ENCODE measurements at places on chromosomes 7 and 10. TPM values are rescaled to one million over a fixed set of nuclear protein-coding genes. Genes with fewer than 3 reads are reported as not detected.

DNA sequence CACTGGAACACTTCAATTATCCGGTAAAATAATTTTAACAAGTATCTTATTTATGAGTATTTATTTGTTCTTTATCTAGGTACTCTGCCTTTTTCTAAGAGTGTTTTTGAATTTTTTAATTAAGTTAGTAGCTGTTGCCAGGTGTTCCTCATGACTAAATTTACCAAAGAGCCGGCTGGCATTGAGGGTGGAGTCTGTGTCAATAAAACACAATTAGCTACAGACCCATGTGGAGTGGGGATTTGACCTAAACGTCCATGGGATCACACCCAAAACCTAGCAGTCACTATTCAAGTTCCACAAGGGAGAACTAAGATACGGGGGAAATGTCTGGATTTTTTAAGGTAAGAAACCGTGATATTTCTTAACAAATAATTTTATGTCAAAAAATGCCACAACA, 9.8 kb downstream of the SLC16A12 start:
- H3K27me3 ChIP-seq, result peaks cover 3% of the 10 kb centered on the region
- DNase-seq, result no peak
- no peaks in the 10 kb centered on the region for H3K36me3 ChIP-seq
- H3K4me3 ChIP-seq, result no peak overlapping the region
- no peak overlapping the region for H3K27ac ChIP-seq
- H3K4me1 ChIP-seq, result no peaks in the 10 kb centered on the region

DNA sequence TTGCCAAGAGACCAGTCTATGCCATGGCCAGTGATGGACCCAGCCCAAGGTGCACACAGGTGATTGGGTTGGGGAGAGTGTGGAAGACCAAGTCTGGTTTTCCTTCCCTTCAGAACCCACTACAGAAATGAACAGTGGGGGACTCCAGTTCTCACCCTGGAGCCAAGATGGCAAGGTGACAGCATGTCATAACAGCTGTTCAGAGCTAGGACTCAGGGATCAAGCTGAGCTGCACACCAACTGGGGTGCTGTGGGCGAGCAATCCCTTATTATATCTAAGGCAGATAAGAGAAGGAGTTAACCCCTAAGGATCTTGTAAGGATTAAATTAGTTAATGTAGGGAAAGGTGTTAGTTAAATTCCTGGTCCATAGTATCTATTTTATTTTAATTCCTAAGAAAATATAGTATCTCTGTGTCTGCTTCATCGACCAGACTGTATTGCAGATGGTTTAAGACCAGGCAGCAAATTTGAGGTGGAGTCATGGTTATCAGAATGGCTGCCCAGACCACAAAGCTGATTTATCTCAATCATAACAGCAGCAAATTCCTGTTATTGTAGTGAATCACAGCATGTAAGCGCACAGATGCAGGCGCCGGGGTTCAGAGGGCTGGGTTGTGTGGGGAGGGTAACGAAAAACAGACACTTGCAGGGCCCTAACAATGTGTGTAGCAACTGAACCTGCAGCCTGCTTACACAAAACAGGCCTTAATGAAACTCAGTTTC, 208.7 kb upstream of the ZNF32 start:
- H3K4me3 ChIP-seq, result no peak overlapping the region
- H3K4me1 ChIP-seq, result peaks cover 6% of the 10 kb centered on the region
- H3K27me3 ChIP-seq, result no peaks in the 10 kb centered on the region
- DNase-seq, result no peak
- H3K36me3 ChIP-seq, result no peaks in the 10 kb centered on the region
- H3K27ac ChIP-seq, result no peak overlapping the region

DNA sequence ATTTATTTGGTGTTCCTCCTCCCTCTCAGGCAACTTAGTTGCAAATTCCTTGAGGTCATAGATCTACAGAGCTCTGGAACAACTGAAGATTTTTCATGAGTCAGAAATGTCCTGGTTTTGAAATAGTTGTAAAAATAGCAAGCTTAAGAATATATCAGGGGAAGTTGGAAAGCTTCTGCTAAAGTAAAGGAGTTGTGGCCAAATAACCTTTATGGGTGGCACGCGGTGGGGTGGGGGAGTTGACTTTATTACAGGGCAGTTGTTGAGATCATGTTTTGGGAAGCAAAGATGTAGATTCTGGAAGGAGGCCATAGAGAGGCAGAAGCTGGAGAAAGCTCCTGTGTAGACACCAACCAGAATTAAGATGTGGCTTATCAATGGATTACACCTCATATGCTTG, 326.0 kb upstream of the MTPN start:
- H3K4me3 ChIP-seq, result no peak overlapping the region
- H3K4me1 ChIP-seq, result no peaks in the 10 kb centered on the region
- no peaks in the 10 kb centered on the region for H3K36me3 ChIP-seq
- no peak overlapping the region for H3K27ac ChIP-seq

DNA sequence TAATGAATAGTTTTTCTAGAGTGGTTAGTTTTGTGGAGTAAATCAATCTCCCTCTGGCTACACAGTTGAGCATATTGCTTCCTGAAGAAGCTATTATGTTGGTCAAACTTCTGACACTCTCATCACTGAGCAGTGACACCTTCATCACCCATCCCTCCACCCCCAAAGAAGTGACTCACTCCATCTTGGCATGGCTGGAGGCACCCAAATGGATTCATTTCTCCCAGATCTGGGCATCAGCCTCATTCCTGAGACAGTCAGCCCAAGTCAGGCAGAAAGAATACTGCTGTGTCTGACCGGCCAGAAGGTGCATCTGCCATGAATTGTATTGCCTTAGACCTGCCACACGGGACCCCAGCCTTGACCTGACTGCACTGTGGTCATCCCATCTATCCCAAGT, 117.0 kb upstream of the HABP2 start:
- H3K4me1 ChIP-seq, result no peaks in the 10 kb centered on the region
- H3K27me3 ChIP-seq, result no peaks in the 10 kb centered on the region
- DNase-seq, result no peak
- no peak overlapping the region for H3K4me3 ChIP-seq

GRCh38 chr10:48811461-48811860, 126.8 kb downstream of the WDFY4 start:
- H3K36me3 ChIP-seq, result no peaks in the 10 kb centered on the region
- no peak overlapping the region for H3K27ac ChIP-seq
- peaks cover 13% of the 10 kb centered on the region for H3K4me1 ChIP-seq
- no peaks in the 10 kb centered on the region for H3K27me3 ChIP-seq

DNA sequence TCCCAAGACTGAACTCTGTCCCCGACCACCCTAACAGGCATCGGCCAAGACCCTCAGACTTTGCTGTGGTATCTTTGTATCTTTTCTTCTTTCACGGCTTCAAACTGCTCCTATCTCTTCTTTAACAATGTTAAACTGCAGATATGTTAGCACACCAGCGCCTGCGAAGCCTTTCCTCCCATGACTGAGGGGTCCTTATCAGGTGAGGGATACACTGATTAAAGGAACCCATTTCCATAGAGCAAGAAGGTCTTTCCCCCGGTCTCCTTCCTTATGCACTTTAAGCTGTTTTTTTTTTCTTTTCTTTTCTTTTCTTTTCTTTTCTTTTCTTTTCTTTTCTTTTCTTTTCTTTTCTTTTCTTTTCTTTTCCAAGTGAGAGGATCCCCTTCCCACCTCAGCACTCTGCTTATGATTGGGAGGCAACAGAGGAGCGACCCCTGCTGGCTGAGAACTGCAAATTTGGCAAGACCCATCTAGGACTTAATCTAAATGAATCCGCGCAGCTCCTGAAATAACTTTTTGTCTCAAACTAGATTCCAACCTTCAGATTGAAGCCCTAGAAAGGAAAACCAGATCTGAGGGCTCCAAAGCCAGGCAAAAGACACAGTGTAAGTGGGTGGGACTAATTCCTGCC, 109.9 kb downstream of the ITGB8 start:
- no peaks in the 10 kb centered on the region for H3K36me3 ChIP-seq
- DNase-seq, result peak; percentile 33
- H3K27me3 ChIP-seq, result peaks cover 2% of the 10 kb centered on the region
- H3K4me1 ChIP-seq, result no peaks in the 10 kb centered on the region
- H3K4me3 ChIP-seq, result no peak overlapping the region

GRCh38 chr10:42986633-42987032, 90.2 kb upstream of the RET start:
- no peak overlapping the region for H3K4me3 ChIP-seq
- no peaks in the 10 kb centered on the region for H3K27me3 ChIP-seq
- no peaks in the 10 kb centered on the region for H3K36me3 ChIP-seq
- no peak for DNase-seq
- peaks cover 5% of the 10 kb centered on the region for H3K4me1 ChIP-seq

GRCh38 chr10:79053481-79054202, 15.1 kb upstream of the ZMIZ1 start:
- no peak overlapping the region for H3K4me3 ChIP-seq
- H3K27me3 ChIP-seq, result no peaks in the 10 kb centered on the region
- peaks cover 25% of the 10 kb centered on the region for H3K4me1 ChIP-seq
- no peaks in the 10 kb centered on the region for H3K36me3 ChIP-seq
- no peak for DNase-seq
- no peak overlapping the region for H3K27ac ChIP-seq

DNA sequence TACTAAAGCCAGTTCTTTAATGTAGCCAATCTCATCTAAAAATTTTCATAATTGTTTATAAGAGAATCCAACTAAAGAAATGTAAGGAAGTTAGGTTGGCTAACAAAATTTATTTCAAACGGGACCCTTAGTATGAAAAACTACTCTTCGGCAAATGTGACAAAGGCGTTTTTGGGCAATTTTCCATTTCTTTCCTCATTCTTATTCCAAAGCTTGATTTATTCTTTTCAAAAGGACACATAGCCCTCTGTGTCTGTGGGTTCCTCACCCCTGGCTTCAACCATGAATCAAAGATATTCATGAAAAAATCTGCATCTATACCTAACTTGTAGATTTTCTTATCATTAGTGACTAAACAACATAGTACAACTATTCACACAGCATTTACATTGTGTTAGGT, 195.9 kb downstream of the ZMYND11 start:
- peaks cover 27% of the 10 kb centered on the region for H3K4me1 ChIP-seq
- no peaks in the 10 kb centered on the region for H3K36me3 ChIP-seq
- no peak overlapping the region for H3K27ac ChIP-seq
- no peak for DNase-seq
- no peak overlapping the region for H3K4me3 ChIP-seq
- no peaks in the 10 kb centered on the region for H3K27me3 ChIP-seq

C10orf53 gene
- not detected for total RNA-seq

IFIT2 gene
- 35.7 TPM for total RNA-seq

AGFG2 gene
- total RNA-seq, result 23.9 TPM

ARHGAP12 gene
- 2.3 TPM for total RNA-seq

Data from activated naive CD4-positive, alpha-beta T cell treated with anti-CD3 and anti-CD28 coated beads for 36 hours (primary cell).